ENCODE measurements at places on chromosomes 6 and 20.
A peak's percentile ranks its signal among the peaks of the same experiment; 100 is the strongest.

DNA sequence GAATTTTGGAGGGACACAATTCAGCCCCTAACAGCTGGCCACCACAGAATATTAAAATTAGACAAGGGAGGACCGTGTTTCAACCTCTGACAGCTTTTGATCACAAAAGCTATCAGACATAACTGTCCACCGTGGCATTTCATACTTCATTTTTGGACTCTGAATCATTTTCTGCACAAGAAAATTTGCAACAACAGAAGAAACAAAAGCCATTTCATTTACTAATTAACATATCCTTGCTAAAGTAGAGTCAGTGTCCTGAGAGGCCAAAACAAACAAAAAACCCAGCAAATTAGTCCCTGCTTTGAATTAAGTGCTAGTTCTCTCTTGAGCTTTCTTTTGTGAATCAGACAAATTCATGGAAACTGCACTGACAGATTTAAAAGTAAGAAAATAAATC lies 17.6 kb upstream of the COL12A1 start:
- DNase-seq: no peak

- no peak for DNase-seq
Measured at GRCh38 chr6:42914546-42914945, 1.3 kb upstream of the PTCRA start.

GRCh38 chr20:24148372-24148771 lies 159.8 kb upstream of the GGTLC1 start:
- no peak for DNase-seq

DNA sequence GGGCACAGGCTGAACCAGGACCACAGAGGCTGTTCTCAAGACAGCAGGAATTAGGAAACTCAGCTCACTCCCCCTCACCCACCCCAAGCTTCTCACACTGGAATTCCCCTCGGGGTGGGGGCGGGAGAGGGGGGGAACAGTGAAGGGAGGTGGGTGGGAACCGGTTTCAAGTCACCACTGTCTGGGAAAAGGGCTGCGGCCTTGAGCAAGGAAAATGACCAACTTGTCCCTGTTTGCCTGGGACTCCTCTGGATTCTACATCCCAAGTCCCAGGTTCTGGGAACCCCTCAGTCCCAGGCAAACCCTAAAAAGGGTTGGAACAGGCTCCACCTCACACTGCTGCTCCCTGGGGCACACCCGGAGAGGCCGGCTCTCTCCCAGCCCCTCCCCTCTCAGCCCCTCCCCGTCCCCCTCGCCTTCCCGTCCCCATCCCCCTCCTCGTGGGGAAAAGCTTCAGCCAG lies 230.7 kb downstream of the TFAP2C start:
- DNase-seq: no peak

- DNase-seq: no peak
Measured at GRCh38 chr6:33029328-33030184, 20.2 kb upstream of the HLA-DOA start.

- DNase-seq: no peak
Measured at GRCh38 chr6:28841290-28841689, 82.5 kb downstream of the TRIM27 start.

GRCh38 chr6:47404435-47404834 lies 73.2 kb upstream of the CD2AP start:
- no peak for DNase-seq

- DNase-seq: no peak
Measured at GRCh38 chr6:99967052-99967451, 27.0 kb downstream of the MCHR2 start.

GRCh38 chr6:11494786-11495564 lies 42.6 kb upstream of the TMEM170B start:
- no peak for DNase-seq

GRCh38 chr20:16654858-16655535 lies 74.8 kb upstream of the SNRPB2 start:
- no peak for DNase-seq

- DNase-seq: no peak
Measured at GRCh38 chr6:4814212-4814611, 38.0 kb downstream of the CDYL start.

DNA sequence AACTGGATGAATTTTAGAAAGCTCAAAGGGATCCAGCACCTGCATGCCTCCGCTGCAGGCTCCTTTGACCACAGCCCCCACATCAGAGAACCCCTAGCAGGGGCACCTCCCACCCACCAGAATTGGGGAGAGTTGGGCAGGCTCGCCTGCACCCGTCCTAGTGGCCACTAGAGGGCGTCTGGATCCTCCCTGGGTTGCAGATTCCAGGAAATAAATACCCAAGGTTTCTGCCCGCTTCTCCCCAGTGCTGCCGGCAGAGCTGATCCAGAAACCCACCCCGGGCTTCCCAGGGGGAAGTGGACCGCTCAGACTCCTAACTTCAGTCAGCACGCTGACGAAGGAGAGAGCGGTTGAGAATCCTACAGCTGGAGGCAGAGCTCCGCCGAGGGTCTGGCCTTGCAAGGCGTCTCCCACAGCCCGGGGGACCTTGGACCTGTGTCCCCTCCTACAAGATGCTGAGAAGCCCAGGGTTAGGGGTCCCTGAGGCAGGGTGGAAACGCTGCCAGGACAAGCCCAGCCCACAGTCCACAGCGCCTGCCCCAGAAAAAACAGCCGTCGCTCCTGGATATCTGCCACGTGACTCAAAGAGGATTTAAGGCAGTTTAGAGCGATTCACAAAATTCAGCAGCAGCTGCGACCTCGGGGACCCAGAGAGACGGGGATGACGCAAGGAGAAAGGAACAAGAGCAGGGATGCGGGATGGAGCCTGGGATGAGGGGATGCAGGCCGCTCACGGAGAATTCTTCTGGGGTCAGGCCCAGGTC lies 32.6 kb upstream of the PHACTR3 start:
- DNase-seq: peak; percentile 27

DNA sequence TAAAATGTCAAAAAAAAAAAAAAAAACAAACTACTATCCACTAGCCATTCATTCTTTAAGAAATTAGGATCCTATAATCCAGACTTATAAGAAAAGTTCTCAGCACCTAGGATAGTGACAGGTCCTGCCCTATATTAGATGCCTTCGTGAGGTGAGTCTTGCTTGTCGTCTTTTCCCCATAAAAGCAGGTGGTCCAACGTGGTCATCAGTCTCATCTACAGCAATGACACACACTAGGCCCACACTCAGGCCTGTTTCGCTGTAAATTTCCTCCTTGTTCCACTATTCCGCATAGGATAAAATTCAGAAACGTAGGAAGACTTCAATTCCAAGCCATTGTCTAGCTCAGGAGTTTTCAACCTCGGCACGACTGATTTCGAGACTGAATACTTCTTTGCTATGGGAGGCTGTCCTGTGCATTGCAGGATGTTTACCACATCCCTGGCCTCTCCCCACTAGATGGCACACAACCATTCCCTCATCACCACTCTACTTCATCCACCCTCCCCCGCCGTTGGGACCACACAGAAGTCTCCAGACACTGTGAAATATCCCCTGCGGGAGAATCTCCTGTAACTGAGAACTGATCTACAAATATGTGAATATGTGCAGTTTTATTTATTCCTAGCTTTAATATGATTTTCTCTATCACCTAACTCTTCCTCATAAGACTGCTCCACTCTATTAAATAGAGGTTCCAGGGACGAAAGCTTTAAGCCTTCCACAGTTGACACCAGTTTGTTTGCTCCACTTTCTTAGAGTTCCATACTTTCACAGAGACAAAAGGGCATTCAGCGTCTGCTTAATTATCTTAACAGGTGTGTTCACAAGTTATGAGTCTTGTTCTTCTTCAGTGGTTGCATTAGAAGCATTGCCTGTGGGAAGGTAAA lies 346.3 kb downstream of the BMP2 start:
- no peak for DNase-seq

GRCh38 chr6:157822245-157823000 lies 623 bp upstream of the SNX9 start:
- no peak for DNase-seq

DNA sequence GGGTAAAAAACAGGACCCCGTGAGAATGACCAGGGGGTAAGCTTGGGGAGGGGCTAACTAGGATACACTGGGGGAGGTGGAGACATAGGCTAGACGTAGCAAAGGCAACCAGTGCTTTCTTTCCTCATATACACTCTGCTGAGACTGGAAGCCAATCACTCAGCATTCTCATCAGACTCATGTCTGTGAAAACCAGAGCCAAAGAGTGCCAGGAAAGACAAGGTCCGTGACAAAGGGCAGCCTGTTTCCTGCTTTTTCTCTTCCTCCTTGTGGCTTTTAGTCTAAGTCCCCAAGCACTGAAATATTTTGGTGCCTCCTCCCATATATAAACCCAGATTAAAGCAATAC lies 97.9 kb upstream of the NEDD9 start:
- DNase-seq: no peak

- DNase-seq: no peak
Measured at GRCh38 chr20:48189181-48189580, 403.9 kb upstream of the SULF2 start.

DNA sequence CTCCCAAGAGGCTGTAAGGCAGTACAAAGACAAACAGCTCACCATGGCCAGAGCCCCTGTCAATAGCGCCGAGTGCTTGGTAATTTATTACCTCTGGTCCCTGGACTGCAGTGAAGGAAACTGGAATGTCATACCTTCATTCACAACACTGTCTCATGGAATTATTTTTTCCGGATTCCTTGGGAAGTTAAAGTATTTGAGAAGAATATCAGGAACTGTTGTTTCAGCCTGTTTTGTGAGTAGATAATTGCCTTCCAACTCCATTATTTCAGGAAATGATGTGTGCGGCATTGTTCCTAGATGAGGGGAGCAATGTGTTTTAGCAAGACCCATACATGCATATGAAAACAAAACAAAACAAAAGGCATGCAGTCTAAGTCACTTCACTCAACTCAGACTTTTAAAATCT lies 64.0 kb downstream of the BLOC1S5 start:
- DNase-seq: no peak

DNA sequence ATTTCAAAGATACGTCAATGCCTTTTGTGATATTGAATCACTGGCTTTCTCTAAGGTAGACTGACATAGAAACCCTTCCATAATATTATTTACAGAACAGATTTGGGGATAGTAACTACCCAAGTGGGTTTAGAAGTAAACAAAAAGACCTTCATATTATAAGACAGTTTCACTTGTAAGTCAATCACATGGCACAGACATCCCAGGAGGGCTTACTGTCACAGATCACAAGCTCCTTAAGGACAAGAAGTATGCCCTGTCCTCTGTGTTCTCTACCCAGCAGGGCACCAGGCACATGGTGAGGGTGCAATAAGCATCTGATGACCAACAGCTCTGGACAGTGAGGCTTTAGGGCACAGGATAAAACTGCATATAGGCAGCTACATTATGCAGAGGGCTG lies 135.9 kb upstream of the SLC22A16 start:
- DNase-seq: no peak

GRCh38 chr20:51725584-51726176 lies 42.5 kb downstream of the ATP9A start:
- no peak for DNase-seq
